ENCODE measurements at places on chromosomes 2 and 18. TPM values are rescaled to one million over a fixed set of nuclear protein-coding genes. Genes with fewer than 3 reads are reported as not detected.

The COL4A4 gene
- 2.5 TPM for total RNA-seq

The ARHGAP28 gene
- 7.6 TPM for total RNA-seq

DNA sequence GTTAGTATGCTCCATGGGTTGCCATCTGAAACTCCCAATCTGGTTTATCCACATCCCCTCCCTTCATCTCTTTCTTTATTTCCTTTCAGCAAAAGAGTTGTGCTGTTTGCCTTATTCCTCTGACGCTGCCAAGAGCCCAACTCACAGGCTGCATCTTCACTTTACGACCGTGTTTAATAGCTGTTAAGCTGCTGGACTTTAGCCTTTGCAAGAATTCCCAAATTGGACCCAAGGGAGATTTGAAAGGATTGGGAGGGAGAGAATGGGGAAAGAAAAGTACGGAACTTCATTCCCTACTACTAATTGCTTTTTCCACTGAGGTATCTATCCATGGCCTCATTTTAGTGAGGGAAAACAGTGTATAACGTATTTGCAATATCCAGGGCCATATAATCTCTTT, 263.4 kb upstream of the MEIS1 start:
- H3K4me3 ChIP-seq = no peak overlapping the region
- H3K27ac ChIP-seq = no peak overlapping the region
- no peaks in the 10 kb centered on the region for H3K27me3 ChIP-seq
- H3K4me1 ChIP-seq = peaks cover 17% of the 10 kb centered on the region

The ERICH2 gene
- total RNA-seq = not detected

GRCh38 chr18:43634994-43635393, 357.7 kb upstream of the SYT4 start:
- no peak overlapping the region for H3K4me3 ChIP-seq
- H3K4me1 ChIP-seq = no peaks in the 10 kb centered on the region

DNA sequence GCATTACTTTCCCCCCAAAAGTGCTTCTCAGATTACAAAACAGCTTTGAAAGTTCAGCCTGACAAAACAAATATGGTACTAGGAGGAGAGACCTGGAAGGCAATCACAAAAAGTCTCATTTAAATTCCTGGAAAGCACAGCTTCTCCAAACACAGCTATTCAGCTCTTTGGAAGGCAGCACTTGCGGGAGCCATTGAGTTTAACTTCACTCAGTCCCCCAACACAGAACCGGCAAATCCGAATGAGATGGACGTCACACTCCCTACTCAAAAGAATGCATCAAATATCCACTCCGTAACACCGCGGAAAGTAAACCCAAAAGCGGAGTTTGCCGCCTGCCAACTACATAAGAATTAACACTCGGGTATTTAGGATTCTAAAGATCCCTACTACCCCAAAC, 638 bp downstream of the ST6GAL2 start:
- no peaks in the 10 kb centered on the region for H3K27me3 ChIP-seq
- no peak overlapping the region for H3K27ac ChIP-seq
- H3K4me1 ChIP-seq = peaks cover 10% of the 10 kb centered on the region
- H3K36me3 ChIP-seq = no peaks in the 10 kb centered on the region

- peaks cover 29% of the 10 kb centered on the region for H3K4me1 ChIP-seq
- no peak overlapping the region for H3K4me3 ChIP-seq
- no peaks in the 10 kb centered on the region for H3K36me3 ChIP-seq
- no peak overlapping the region for H3K27ac ChIP-seq
- DNase-seq = no peak
Measured at GRCh38 chr18:2985628-2986027, 27.3 kb downstream of the LPIN2 start.

The SLC5A7 gene
- 1.7 TPM for total RNA-seq

The SCN2A gene
- total RNA-seq = 1.2 TPM

The CCDC121 gene
- total RNA-seq = 2.5 TPM

The MTHFD2 gene
- total RNA-seq = 55.7 TPM

DNA sequence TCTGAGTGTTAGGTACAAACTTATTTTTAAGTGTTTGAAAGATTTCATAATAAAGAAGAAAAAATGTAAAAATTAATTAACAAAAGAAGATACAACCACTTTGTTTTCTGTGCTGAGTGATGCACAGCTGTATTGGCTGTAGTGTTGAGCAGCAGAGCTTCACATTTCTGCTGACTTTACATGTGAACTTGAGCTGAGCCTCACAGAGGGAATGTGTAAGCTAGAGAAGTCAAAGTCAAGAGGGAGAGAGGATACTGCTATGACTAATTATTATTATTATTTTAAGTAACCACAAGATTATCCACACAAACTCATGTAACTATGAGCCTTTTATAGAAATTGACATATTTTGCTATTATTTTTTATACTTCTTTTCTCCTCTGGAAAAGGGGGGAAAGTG, 159.1 kb upstream of the ZSWIM2 start:
- no peak overlapping the region for H3K4me3 ChIP-seq
- no peaks in the 10 kb centered on the region for H3K27me3 ChIP-seq
- H3K27ac ChIP-seq = no peak overlapping the region
- H3K4me1 ChIP-seq = no peaks in the 10 kb centered on the region

The MAP3K19 gene
- not detected for total RNA-seq

DNA sequence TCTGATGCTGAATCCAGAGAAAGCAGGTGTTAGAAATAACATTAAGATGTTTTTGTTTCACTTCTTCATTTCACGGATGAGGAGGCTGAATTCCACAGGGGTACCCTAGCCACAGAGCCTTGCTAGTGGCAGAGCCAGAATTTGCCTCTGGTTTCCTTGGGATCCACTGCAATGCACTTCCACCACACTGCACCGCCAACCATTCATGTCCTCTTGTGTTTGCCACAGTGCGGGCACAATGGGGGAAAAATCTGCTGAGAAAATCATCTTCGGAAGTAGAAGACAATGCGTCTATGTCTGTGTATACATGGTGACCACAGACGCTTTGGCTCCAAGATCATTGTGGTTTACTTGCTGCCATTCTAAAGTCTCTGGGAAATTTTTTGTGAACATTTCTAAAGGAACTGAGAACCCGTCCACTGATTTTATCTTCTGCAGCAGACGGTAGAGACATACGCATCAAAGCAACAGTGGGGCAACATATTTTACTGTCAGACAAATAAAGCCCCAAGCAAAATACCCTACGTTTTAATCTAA, 14.9 kb downstream of the ICOS start:
- no peaks in the 10 kb centered on the region for H3K27me3 ChIP-seq
- H3K4me3 ChIP-seq = no peak overlapping the region
- DNase-seq = no peak
- H3K27ac ChIP-seq = no peak overlapping the region
- no peaks in the 10 kb centered on the region for H3K36me3 ChIP-seq

The CYTIP gene
- 12.5 TPM for total RNA-seq

GRCh38 chr2:236840857-236841256, 244.8 kb upstream of the COPS8 start:
- H3K36me3 ChIP-seq = no peaks in the 10 kb centered on the region
- H3K4me3 ChIP-seq = no peak overlapping the region
- DNase-seq = no peak
- no peaks in the 10 kb centered on the region for H3K27me3 ChIP-seq
- no peak overlapping the region for H3K27ac ChIP-seq
- no peaks in the 10 kb centered on the region for H3K4me1 ChIP-seq

GRCh38 chr2:163351966-163352365, 383.8 kb downstream of the FIGN start:
- no peak overlapping the region for H3K27ac ChIP-seq
- H3K4me1 ChIP-seq = peaks cover 12% of the 10 kb centered on the region
- DNase-seq = no peak
- H3K36me3 ChIP-seq = no peaks in the 10 kb centered on the region
- H3K27me3 ChIP-seq = no peaks in the 10 kb centered on the region
- no peak overlapping the region for H3K4me3 ChIP-seq

The LINC00305 gene
- total RNA-seq = not detected

The DPP10 gene
- total RNA-seq = not detected

GRCh38 chr2:28359222-28360057, 33.2 kb upstream of the FOSL2 start:
- DNase-seq = no peak
- no peaks in the 10 kb centered on the region for H3K36me3 ChIP-seq
- H3K27me3 ChIP-seq = no peaks in the 10 kb centered on the region

The KLHL14 gene
- 0.98 TPM for total RNA-seq

- H3K4me1 ChIP-seq = no peaks in the 10 kb centered on the region
- no peak for DNase-seq
- H3K4me3 ChIP-seq = no peak overlapping the region
- H3K27me3 ChIP-seq = no peaks in the 10 kb centered on the region
Measured at GRCh38 chr2:134783912-134784311, 54.5 kb upstream of the ACMSD start.

GRCh38 chr2:134718817-134719814, at the start of gene TMEM163:
TSS of gene TMEM163 (minus strand) at chr2:134719000.
- no peak for DNase-seq
- no peaks in the 10 kb centered on the region for H3K36me3 ChIP-seq
- peaks cover 11% of the 10 kb centered on the region for H3K4me1 ChIP-seq
- H3K27me3 ChIP-seq = no peaks in the 10 kb centered on the region

- no peak overlapping the region for H3K27ac ChIP-seq
- H3K4me1 ChIP-seq = no peaks in the 10 kb centered on the region
- no peak for DNase-seq
- no peaks in the 10 kb centered on the region for H3K27me3 ChIP-seq
- no peaks in the 10 kb centered on the region for H3K36me3 ChIP-seq
Measured at GRCh38 chr2:241211276-241211675, 22.8 kb downstream of the ANO7 start.

GRCh38 chr2:239787538-239788050, 237.5 kb downstream of the NDUFA10 start:
- H3K36me3 ChIP-seq = no peaks in the 10 kb centered on the region
- no peak overlapping the region for H3K4me3 ChIP-seq
- no peak for DNase-seq
- H3K27ac ChIP-seq = no peak overlapping the region

The TRIM43 gene
- total RNA-seq = not detected

- H3K27ac ChIP-seq = no peak overlapping the region
- H3K4me1 ChIP-seq = no peaks in the 10 kb centered on the region
- H3K27me3 ChIP-seq = no peaks in the 10 kb centered on the region
- H3K36me3 ChIP-seq = no peaks in the 10 kb centered on the region
- H3K4me3 ChIP-seq = no peak overlapping the region
Measured at GRCh38 chr2:158573739-158574138, 117.0 kb downstream of the PKP4 start.

GRCh38 chr2:122203523-122203922, 448.1 kb downstream of the TSN start:
- no peaks in the 10 kb centered on the region for H3K4me1 ChIP-seq
- no peaks in the 10 kb centered on the region for H3K36me3 ChIP-seq
- H3K27me3 ChIP-seq = no peaks in the 10 kb centered on the region
- no peak for DNase-seq

GRCh38 chr2:172376505-172377125, 50.8 kb upstream of the ITGA6 start:
- no peaks in the 10 kb centered on the region for H3K4me1 ChIP-seq
- no peaks in the 10 kb centered on the region for H3K27me3 ChIP-seq
- H3K4me3 ChIP-seq = no peak overlapping the region

- peak within 1 kb of the TSS; percentile 49 for H3K4me3 ChIP-seq
- peak within 1 kb of the TSS; percentile 64 for H3K27ac ChIP-seq
- no peaks in the 10 kb centered on the region for H3K36me3 ChIP-seq
- DNase-seq = no peak
Measured at GRCh38 chr2:60553495-60554073, at the start of gene BCL11A. TSS of gene BCL11A (minus strand) at chr2:60553654. CDS start at chr2:60553270, 384 bp downstream.

The DYSF gene
- 10.1 TPM for total RNA-seq

DNA sequence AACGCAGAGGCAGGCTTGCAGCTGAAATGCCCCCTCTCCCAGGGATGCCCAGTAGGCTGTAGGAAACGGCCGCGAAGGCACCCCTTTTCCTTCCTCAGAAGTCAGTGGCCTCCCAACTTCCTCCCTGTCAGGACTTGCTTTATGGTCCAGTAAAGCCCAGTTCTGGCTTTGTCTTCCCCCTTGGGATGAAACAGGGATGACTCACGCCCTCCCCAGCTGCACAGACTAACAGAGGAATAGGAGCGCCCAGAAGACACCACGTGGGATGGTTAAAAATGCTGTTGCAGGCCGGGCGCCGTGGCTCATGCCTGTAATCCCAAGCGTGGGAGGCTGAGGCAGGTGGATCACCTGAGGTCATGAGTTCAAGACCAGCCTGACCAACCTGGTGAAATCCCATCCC, 6.9 kb downstream of the CREG2 start:
- no peaks in the 10 kb centered on the region for H3K36me3 ChIP-seq
- H3K4me3 ChIP-seq = no peak overlapping the region
- H3K27me3 ChIP-seq = no peaks in the 10 kb centered on the region
- no peak for DNase-seq
- H3K27ac ChIP-seq = no peak overlapping the region
- H3K4me1 ChIP-seq = peaks cover 10% of the 10 kb centered on the region

GRCh38 chr2:85312404-85312803, 15.4 kb downstream of the TGOLN2 start:
- no peak for DNase-seq
- peaks cover 17% of the 10 kb centered on the region for H3K36me3 ChIP-seq
- H3K4me3 ChIP-seq = no peak overlapping the region
- no peaks in the 10 kb centered on the region for H3K27me3 ChIP-seq
- no peak overlapping the region for H3K27ac ChIP-seq

The CPO gene
- not detected for total RNA-seq

DNA sequence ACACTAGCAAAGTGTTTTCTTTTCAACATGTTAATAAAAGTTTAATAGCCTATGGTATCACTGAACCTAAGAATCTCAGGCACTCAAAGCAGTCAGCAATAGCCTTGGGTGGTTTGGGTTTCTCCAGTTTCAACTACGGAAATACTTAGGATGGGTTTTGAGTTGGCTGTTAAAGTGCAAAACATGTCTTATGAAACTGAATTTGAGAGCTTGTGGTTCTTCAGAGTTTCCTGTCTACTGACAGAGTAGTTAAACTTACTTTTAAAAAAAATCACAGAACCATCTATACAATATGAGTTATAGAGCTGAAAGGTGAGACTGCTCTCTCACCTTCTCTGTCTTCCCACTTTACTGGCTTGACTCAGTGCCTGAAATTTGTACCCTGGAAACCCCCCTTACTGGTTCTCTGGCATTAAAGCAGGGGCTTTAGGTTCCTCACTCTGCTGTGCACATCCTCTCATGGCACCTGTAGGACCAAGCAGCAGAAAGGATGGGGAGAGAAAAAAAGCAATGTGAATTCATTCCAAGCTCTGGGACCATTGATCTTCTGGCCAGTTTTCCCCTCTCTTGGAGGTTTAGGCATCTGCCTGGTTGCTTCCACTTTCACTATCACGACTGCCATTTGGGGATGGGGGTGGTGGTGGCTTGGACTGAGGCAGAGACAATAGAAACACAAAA, 18.1 kb downstream of the CCDC141 start:
- H3K27ac ChIP-seq = no peak overlapping the region
- no peaks in the 10 kb centered on the region for H3K36me3 ChIP-seq
- H3K4me1 ChIP-seq = no peaks in the 10 kb centered on the region
- no peak for DNase-seq

Data from vagina (tissue), 2 donors.